Neural cell (in vitro differentiated cells): ENCODE measurements at places on chromosomes 5 and 9. TPM values are rescaled to one million over a fixed set of nuclear protein-coding genes. Genes with fewer than 3 reads are reported as not detected.

The C5orf58 gene
- not detected in 2 replicates for polyA plus RNA-seq

The STK32A gene
- 22.4 and 23.1 TPM in 2 replicates for polyA plus RNA-seq

The CDH12 gene
- polyA plus RNA-seq, result 2.1 and 2.3 TPM in 2 replicates

The ZFP37 gene
- polyA plus RNA-seq, result 28.2 and 35.4 TPM in 2 replicates

The PCDHB2 gene
- 103 and 105 TPM in 2 replicates for polyA plus RNA-seq
